ENCODE measurements at places on chromosomes 2 and 18.

GRCh38 chr2:127121353-127121752 is 14.4 kb upstream of the BIN1 start:
- no peak for DNase-seq

DNA sequence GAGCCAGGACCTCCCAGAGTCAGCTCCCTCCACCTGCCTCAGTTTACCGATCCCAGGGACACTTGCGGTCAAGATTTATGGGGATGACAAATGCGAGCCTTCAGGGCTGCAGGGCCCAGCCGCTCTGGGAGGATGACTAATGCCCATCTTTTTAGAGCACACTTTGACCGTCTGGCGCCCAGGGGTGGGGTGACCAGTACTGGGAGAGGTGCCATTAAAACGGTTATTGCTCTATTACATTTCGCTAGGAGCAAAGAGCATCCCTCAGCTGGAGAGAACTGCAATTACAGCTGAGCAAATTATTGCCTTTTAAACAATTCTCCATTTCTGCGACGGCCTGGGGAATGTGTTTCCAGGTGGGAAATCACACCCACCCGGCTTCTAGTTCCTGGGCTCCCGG is 42.6 kb upstream of the HPCAL1 start:
- DNase-seq = no peak

DNA sequence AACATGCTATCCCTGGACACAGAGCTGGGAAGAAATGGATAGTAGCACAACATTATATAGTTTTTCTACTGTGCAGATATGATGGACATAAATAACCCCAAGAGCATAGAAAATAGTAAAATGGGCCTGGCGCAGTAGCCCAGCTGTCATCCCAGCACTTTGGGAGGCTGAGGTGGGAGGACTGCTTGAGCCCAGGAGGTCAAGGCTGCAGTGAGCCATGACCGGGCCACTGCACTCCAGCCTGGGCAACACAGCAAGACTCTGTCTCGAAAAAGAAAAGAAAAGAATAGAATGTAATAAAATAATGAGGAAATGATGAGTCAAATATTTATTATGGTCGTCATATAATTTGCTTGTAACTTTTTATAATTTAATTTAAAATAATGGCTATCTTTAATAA is 7.5 kb upstream of the GAREM2 start:
- DNase-seq = no peak

GRCh38 chr2:52862801-52863200 is 904.8 kb upstream of the CHAC2 start:
- no peak for DNase-seq

DNA sequence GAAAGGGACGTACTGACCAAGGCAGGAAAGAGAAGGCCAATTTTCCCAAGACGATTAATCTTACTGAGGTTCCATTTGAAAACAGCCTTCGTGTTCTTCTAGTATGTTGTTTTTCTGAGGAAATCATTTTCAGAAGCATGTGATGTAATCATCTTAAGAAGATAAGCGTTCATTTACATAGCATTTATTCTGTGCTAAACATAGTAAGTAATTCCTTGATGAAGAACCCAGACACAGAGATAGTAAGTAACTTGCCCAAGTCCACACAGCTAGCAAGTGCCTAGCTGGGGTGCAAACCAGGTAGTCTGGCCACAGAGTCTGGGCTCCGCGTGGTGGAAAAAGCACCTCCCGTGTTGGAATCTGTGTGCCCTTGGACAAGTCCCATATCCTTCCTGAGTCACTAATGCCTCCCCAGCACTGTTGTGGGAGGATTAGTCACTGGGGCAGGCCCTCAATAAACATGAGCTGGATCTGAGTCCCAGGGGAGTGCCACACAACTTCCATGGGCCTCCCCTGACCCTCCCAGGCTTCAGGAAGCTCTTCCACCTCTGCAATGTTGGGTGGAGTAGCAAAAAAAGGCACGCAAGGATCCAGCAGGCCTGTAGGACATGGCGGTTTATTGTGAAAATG is 26.9 kb upstream of the ASAP2 start:
- peak; percentile 74 for DNase-seq

DNA sequence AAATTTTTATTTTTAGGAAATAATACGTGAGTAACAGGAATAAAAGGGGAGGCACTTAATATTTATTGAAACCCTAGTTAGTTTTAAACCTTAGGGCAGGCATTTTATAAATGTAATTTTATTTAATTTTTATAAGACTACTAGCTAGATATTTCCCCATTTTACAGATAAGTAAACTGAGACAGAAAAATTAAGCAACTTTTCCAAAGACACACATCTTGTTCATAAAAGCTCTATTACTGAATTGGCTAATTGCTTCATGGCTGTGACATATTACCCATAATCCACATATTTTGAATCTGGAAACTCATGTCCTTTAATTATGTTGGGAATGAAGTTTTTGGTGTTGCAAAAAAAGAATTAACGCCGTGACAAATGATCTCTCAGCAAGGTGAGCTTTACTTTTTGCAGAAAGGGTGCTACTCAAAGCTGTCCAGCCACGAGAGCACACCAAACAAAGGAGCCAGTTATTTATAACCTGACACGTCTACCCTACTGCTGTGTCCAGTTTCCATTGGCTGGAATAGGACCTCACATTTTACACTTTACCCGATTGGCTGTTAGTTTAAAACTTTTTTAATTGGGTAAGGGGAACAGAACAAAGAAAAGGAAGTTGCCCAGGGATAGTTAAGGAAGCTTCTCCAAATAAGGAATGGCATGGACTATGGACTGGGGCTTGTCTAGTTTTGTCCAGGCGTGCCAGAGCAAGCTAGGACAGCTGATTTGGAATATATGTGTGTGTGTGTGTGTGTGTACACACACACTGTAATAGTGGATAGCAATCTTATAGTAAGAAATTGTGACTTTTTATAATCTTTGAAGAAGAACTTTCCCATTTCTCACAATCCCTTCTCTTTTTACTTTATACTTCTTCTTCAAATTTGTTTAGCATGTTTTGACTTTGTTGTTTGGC is 54.2 kb downstream of the COMMD1 start:
- no peak for DNase-seq

DNA sequence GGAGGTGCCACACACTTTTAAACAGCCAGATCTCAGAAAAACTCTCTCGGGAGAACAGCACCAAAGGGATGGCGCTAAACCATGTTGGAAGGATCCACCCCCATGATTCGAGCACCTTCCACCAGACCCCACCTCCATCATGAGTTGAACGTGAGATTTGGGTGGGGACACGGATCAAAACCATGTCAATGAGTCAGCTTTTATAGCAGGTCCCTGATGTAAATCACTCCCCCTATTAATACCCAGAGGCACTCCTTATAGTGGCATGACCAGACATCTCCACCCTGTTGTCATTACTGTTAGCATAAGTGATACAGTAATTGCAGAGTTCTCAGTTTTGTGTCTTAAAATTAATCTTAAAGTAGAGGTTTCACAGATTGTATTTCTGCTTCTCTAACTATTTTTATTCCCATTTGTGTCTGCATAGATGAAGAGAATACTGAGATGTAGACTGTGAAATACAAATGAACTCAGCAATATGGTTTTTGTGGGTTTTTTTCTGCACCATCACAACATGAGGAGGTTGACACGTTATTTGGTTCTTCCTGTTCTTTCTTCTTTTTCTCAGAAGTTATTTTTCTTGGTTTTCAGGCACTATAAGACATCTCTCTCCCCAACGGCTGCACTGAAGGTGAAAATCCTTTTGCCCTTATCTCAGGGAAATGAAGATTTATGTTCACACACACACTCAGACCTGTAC is 218.2 kb downstream of the ARL4C start:
- DNase-seq = no peak

DNA sequence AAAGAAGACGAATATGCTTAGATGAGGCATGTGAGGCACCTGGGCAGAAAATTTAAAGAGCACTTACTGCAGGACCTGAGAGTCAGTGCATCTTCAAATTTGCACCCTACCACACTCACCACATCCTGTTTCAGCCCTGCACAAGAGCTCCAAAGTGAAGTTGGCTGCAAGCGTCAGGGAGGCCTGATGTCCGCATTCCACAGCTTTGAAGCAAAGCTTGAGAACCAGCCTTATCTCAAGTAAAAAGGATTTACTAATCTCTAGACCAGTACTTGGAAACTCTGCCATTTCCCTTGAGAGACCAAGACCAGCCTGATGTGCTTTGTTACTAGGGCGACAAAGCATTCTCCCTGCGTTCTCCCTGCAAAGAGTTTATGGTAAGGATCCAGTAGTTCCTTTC is 3.4 kb upstream of the ASNSD1 start:
- DNase-seq = no peak

- DNase-seq = no peak
Measured at GRCh38 chr2:122077771-122078170, 322.3 kb downstream of the TSN start.

- DNase-seq = no peak
Measured at GRCh38 chr2:133574186-133574585, 5.9 kb upstream of the NCKAP5 start.

GRCh38 chr2:85852937-85853498 is 35.8 kb downstream of the ST3GAL5 start:
- DNase-seq = no peak

- no peak for DNase-seq
Measured at GRCh38 chr18:78765637-78766281, 213.9 kb upstream of the SALL3 start.

- DNase-seq = no peak
Measured at GRCh38 chr2:42136782-42137124, 32.4 kb upstream of the EML4 start.

DNA sequence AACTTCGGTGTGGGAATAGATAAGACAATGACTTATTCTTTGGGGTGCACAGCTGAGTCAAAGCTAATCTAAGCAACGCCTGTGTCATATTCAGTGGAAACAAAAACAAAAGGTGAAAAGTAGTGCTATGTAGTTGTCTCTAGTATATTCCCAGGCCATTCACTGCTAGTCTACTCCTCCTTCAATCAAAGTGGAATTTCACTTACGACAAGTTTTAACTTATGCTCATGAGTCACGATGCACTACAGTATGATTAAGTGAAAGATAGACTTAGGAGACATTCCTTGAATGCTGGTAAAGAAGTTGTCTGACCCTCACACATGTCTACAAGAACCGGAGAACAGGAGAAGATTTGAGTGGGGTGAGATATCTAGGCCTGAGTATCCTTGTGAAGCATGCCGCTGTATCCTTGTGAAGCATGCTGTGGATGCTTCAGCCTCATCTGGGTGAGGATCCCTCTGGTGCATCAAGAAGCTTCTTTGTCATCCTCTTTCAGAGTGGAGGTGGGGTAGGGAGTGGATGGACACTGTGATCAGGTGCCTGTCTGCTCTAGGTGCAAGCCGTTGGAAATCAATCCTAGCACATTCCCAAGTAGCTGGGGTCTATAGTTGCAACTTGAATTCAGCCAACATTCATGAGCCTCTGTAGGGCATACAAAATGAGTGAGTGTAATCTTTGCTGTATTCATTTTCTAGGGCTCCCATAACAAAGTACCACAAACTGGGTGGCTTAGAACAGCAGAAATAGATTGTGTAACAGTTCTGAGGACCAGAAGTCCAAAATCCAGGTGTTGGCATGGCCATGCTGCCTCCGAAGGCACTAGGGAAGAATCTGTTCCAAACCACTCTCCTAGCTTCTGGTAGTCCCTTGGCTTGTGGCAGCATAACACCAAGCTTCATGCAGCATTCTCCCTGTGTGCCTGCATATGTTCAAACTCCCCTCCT is 173.5 kb upstream of the FN1 start:
- no peak for DNase-seq

DNA sequence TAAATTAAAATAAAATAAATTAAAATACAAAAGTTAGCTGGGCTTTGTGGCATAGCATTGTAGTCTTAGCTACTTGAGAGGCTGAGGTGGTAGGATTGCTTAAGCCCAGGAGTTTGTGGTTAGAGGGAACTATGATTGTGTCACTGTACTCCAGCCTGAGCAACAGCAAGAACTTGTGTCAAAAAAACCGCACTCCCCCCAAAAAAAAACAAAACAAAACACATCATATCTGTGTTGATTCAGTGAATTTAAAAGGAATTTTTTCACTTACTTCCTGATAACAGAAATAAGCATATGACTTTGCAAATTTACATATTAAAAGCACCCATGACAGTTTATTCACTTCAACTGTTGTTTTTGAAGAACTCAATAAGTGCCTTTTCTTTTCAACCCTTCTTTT is 68.1 kb upstream of the PELI1 start:
- no peak for DNase-seq

GRCh38 chr2:48574353-48575287 is 43.0 kb upstream of the GTF2A1L start:
- DNase-seq = no peak

All from fibroblast of the conjunctiva (primary cell).